ENCODE measurements at places on chromosomes 6 and 20.
A peak's percentile ranks its signal among the peaks of the same experiment; 100 is the strongest.

GRCh38 chr6:80872951-80873308 lies 766.5 kb downstream of the BCKDHB start:
- no peak for DNase-seq

GRCh38 chr6:110265273-110265672 lies 85.0 kb downstream of the CDC40 start:
- DNase-seq = no peak

DNA sequence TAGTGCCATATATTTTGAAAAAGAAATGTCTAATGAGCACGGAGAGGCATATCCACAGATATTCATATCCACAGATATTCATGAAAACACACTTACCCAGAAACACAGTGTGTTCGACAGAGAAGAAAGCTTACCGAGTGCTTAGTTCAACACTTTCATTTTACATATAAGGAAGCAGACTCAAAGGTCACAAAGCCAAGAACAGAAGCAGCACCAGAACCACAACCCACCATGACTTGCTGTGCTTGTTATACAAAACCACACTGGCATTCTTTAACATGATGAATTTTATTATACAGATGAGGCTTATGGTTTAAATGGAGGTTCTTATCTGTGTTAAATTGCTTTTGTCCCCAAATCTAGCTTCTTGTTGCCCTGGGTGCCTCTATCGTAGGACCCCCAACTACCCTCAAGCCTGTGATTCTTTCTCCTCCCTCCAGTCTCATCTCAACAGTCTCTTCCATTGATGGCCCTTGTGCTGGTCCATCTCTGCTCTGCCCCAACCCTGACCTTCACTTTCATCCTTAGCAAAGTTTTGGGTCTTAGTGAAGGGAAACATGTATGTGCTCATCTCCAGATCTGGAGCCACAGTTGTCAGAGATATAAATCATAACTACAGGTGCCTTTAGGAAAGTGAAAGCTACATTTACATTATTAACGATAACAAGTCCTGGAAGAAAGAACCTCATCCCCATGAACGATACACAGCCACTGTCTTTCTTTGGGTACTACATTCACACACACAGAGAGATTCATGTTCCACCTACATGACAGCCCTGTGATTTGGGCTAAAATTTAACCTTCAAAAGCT lies 40.0 kb downstream of the SF3B5 start:
- DNase-seq = no peak

DNA sequence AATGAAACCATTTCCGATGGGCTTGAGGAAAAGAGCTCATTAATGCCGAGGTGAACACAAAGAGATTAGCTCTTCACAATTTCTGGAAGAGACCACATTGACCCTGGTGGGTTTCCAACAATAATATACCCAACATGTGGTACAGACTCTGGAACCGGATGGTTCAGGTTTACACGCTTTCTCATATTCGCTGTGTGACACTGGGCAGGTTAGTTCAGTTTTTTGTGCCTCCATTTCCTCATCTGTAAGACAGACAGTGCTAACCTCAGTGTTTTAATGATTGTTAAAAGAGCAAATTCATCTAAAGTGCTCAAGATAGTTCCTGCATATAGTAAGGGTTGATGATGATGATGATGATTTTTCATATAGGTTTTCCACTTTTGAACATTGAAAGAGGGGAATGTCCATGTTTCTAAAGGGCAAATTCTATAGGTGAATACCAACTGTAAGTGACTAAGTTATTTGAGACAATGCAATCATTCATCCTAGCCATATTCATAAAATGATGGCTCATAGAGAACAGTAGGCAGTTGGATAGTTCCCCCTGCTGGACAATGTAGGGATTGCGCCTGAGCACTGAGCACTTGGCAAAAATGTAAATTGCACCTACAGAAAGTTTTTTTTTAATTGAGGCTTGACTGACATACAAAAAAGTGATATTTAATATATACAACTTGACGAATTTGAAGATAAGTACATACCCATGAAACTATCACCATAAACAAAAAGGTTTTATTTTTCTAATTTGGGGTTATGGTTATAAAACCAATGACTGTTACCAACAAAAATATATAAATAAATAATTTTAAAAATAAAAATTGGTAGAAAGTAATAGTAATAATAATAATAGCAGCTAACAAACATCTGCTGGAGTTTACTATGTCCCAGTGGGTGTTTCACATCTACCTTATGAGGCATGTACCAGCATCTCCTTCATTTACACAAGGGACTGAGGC lies 2.1 kb upstream of the PERP start:
- peak; percentile 64 for DNase-seq

DNA sequence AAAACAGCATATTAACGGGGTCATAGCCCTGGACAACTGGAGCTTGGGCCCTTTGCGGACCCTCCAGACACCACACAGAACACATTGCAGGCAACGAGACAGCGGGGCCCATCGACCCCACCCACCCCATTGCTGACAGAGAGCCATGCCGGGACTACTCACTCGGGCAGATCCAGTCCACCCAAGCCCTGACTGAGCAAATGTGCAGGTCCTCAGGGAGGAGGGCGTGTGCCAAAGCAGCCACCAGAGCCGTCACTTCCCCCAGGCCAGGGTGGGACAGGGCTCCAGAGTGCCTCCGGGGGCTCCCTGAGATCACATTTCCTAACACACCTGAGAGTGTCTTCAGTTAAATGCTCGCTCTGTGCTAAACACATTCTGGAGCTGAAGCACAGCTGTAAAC lies 114.9 kb downstream of the CDH4 start:
- DNase-seq = no peak

- DNase-seq = no peak
These were observed 435 bp downstream of the DLK2 start for GRCh38 chr6:43454696-43455530.

DNA sequence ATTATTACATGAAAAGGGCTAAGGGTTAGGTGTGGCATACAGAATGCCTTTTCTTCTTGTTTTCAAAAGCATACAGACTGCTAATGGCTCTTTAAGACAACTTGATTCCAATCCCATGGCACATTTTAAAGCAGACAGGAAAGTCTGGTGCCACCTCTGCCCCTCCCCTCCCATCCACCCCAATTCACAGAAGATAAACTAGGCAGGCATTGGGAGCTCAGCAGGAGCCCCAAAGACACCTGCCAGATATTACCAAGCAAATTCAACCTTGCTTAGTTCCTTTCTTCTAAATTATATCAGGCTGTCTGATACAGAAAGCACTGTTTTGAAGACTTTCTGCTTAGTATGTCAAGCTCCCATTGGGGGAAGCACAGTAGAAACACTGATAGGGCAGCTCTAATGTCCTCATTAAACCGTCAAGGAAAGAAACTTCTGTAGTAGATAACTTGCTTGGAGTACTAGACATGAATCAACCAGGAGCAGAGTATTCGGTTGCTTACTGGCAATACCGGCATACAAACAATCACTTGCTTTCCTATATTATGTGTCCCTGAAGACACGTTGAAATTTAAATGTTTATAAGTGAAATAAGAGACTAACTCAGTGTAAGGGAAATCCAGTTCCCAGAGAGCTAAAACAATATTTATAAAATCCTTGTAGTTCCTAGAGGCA lies 13.0 kb downstream of the SESN1 start:
- no peak for DNase-seq

DNA sequence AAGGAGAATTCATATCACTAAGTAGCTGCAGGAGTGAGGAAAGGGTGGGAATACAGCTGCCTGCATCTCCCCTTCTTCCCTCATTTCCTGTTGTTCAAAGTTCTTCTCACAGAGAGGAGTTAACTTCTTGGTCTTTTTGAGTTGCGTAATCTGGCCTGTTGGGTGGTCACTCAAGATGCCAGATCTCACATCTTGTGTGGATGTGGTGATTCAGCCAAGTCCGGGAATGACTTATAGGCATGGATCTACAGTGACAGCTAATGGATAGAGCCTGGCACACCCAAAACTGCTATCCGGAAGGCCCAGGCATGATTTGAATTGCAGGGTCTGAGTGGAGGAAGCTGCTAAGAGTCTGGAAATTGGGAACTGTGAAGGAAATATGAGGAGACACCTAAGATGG lies 100.2 kb upstream of the SLC35B3 start:
- no peak for DNase-seq

DNA sequence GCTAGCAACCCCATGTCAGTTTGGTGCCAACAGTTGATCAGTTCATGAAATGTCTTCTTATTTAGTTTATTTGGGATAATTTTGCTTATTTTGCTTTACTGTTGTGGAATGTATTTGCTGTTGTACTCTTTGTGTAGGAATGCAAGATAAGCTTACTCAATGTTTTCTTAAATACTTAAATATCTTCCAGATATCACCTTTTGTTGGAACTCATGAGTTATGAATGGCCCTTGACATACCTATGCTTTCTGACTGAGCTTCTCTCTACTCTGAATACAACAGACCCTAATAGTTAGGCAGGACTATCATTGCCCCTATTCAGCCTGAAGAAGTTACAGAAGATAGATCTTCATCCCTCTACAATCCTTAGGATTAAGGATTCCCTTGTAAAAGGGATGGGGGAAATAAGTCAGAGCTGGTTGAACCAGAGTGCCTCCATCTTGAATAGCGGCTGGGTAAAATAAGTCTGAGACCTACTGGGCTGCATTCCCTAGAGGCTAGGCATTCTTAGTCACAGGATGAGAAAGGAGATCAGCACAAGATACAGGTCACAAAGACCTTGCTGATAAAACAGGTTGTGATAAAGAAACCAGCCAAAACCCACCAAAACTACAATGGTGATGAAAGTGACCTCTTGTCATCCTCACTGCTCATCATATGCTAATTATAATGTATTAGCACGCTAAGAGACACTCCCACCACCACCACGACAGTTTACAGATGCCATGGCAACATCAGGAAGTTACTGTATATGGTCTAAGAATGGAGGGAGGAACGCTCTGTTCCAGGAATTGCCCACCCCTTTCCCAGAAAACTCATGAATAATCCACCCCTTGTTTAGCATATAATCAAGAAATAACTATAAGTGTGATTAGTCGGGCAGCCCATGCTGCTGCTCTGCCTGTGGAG lies 196.9 kb downstream of the AKAP7 start:
- no peak for DNase-seq

GRCh38 chr20:20521736-20522135 lies 153.8 kb downstream of the INSM1 start:
- DNase-seq = no peak

DNA sequence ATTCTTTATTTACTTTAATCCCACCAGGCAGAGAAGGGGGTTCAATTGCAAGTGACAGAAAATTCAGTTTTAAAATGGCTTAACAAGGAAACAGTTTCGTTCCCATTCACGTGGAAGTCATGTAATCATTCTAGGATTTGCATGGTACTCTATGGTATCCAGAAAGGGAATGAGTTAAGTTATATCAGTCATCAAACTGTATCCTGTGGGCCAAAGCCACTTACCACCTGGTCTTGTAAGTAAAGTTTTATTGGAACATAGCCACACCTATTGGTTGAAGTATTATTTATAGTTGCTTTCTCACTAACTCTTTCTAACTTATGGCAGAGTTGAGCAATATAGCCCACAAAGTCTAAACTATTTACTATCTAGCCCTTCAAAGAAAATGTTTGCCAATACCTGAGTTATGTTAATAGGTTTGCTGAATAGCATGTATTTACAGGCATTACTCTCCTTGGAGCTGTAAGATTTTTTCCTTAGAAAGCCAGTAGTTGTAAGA lies 10.2 kb upstream of the MMS22L start:
- no peak for DNase-seq

DNA sequence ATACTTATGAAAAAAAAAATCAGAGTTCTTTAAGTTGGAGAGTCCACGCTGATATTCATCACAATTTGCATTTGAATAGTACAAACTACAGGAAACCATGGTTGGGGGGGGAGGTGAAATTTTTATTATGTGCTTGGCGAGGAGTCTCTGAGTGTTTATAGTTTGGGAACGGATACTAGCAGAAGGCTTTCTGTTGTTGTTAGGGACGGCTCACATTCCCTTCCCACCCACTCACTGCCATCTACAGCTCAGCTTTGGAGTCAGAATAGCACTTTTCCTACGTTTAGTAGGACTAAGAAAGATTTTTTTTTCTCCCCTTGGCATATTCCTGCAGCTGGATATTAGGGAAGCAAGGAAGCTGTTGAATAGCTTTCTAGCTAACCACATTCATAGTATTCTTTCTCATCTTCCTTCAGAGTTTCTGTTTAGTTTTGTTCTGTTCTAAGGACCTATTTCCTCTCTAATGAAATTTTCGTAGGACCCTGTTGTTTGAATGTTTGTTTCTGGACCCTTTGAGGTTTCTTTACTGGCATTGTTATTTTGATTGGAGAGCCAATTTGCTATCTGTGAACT lies 235.1 kb upstream of the ZNF217 start:
- no peak for DNase-seq

GRCh38 chr6:36627801-36628246 lies 33.7 kb downstream of the SRSF3 start:
- DNase-seq = no peak

DNA sequence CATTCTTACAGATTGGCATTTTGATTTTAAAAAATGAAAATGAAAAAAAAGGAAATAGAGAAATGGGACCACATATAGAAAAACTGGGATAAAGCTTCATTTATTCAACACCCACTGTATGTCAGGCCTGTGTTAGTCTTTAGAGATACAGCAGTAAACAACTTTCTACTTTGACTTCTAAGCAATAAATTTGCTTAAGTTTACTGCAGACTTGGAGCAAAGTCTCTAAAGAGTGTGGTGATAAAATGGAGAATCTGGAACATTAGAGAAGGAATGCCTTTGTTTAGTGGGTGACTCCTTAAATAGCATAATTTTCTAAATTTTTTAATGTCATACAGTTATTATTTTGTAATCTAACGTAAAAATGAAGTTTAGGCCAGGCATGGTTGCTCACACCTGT lies 80.7 kb upstream of the CNKSR3 start:
- DNase-seq = no peak

Data from stimulated activated CD8-positive, alpha-beta memory T cell treated with anti-CD3 and anti-CD28 coated beads, Interleukin-2, amount 100 ng/mL, for 1 hour (primary cell).